Gastroesophageal sphincter (tissue), 4 donors: ENCODE measurements at places on chromosomes 6 and 20. TPM values are rescaled to one million over a fixed set of nuclear protein-coding genes. Genes with fewer than 3 reads are reported as not detected.

The ERGIC3 gene
- total RNA-seq: 129 TPM

The CHRNA4 gene
- not detected for total RNA-seq

GRCh38 chr6:35547676-35548075 is 35.0 kb upstream of the TULP1 start:
- no peak for ATAC-seq

DNA sequence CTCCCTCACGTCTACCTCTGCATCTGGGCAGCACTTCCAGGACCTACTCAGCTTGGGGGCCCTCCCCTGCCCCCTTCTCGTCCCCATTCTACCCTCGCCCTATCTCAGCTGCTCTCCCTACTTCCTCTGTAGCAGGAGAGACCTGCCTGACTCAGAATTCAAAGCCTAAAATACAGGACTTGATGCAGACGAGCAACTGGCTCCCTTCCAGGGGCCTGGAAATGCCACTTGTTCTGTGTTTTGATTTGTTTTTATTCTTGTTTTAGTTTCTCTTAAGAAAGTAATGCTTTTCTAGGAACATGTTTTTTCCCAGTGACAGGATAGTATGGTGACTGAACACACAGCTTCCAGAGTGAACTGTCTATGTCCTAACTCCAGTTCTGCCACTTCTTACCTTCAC is 320.4 kb upstream of the CDH4 start:
- no peak for ATAC-seq

GRCh38 chr6:152316024-152316423 is 321.1 kb downstream of the SYNE1 start:
- ATAC-seq: peak; percentile 78

- ATAC-seq: no peak
Measured at GRCh38 chr6:4864519-4864918, 88.3 kb downstream of the CDYL start.

The CNR1 gene
- 27.1 TPM for total RNA-seq

The DDX43 gene
- total RNA-seq: 0.62 TPM

DNA sequence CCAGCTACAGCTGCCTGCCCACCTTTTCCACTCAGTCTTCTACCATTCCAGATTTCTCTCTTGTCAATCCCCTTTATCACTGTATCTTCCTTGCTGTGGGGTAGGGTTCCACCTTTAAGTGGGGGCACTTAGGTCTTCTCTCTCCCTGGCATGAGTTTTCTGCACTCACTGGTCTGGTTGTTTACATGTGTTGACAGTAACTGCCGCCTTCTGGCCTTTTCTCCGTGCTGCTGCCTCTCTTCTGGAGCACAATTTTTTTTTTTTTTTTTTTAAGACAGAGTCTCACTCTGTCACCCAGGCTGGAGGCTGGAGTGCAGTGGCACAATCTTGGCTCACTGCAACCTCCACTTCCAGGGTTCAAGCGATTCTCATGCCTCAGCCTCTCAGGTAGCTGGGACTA is 12.0 kb downstream of the RNF114 start:
- ATAC-seq: no peak

DNA sequence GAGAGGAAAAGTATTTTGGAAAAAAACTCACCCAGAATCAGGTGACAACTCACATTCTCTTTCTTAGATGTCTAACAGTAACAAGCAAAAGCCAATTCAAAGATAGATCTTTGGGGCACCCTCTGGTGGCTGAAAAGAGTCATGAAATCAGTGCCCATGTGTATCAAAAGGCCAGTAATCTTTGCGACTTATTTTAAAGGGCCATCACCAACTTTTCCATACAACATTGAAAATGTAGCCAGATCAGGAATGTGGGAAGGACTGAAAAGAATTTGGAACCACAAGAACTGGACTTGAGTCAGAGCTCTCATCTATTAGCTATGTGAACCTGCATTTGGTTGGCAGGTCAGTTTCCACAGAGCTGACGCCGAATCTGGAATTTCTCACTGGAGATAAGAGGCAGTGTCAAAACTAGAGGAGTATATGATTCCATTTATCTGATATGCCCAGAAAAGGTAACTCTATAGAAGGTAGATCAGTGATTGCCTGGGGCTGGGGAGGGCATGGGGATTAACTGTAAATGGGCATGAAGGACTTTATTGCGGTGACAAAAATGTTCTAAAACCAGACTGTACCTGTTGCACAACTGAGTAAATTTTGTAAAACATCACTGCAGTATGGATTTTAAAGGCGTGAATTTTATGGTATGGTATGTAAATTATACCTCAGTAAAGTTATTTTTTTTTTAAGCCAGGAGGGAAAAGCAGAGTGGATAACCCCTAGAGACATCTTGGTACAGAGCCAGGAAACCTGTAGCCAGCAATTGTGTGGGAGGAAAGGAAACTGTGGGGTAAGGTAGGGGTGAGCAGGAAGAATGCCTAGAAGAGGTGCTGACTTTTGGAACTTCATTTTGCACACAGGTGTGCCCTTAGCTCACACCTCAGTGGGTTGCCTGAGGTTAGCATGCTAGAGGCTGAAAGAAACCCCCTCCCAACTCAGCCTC is 117.1 kb upstream of the ASF1A start:
- peak; percentile 36 for ATAC-seq

The MLIP gene
- total RNA-seq: 0.62 TPM

The SLC17A3 gene
- not detected for total RNA-seq

GRCh38 chr6:12543953-12544352 is 172.6 kb upstream of the PHACTR1 start:
- no peak for ATAC-seq

The PROKR2 gene
- total RNA-seq: not detected

DNA sequence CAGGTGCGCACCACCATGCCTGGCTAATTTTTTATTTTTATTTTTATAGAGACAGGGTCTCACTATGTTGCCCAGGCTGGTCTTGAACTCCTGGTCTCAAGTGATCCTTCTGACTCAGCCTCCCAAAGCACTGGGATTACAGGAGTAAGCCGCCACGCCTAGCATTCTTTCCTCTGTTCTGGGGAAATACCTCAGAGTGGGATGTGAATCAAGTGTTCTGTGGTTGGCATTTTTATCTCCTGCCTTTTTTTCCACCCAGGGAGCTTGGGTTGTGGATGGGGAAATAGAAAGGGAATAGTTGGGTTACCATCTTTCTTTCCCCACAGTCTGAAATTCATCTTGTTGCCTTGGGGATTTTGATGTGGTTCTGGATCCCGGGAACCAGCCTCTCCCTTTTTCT is 24.1 kb downstream of the TFAP2C start:
- ATAC-seq: no peak

- no peak for ATAC-seq
Measured at GRCh38 chr20:61340157-61340556, 88.1 kb downstream of the CDH4 start.

DNA sequence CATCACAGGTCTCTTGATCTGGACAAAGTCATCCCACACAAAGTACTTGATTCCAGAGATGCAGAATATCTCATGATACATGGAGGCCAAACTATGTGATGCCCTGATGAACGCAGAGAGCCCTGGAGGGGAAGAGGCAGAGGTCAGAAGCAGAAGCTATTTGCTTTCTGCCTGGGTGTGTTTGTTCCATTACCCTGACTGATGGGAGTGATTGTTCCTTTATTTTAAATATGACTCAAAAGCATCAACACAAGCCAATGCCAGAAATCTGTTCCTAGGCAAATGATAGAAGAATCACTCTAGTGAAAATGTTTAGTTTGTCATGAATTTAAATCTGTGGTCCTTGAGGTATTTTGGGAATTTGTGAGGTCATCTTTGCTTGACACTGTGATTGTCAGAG is 54.7 kb upstream of the GGTLC1 start:
- ATAC-seq: no peak

- ATAC-seq: peak; percentile 61
Measured at GRCh38 chr6:133741375-133741861, 147.5 kb upstream of the TCF21 start.

The EDN3 gene
- 9.7 TPM for total RNA-seq

GRCh38 chr20:8601542-8601912 is 467.4 kb upstream of the PLCB4 start:
- ATAC-seq: no peak

DNA sequence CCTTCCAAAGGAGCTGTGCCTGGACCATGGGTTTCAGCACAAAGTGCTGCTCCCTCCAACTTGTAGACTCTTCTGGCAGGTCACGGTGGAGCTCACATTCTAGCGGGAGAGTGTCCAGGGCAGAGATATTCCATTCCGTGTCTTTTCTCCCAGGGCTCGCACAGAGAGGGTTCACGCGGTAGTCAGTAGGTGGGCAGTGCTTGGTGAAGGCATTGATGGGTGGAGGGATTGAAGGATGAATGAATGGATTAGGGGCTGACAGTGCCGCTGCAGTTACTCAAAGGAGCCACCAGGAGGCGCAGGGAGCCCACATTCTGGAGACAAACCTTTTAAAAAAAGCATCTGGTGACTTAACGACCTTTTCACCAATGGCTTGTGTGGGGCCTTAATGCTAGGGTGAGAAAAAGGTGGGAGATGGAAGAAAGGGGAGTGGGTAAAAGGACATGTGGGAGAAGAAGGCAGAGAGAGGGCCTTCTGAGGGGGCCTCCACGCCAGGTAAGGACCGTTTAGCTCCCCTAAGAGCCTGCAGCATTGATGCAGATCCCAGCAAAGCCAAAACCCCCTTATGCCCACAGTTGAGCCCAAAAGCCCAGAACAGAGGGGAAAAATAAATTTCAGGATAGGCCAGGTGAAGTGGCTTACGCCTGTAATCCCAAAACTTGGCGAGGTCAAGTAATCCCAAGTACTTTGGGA is 17.5 kb upstream of the FAM110A start:
- peak; percentile 34 for ATAC-seq

GRCh38 chr6:82863781-82864180 is 201.9 kb downstream of the UBE3D start:
- no peak for ATAC-seq

- ATAC-seq: no peak
Measured at GRCh38 chr20:57170343-57170742, 96.1 kb downstream of the BMP7 start.

GRCh38 chr6:107244742-107245480 is 129.6 kb upstream of the BEND3 start:
- ATAC-seq: no peak

DNA sequence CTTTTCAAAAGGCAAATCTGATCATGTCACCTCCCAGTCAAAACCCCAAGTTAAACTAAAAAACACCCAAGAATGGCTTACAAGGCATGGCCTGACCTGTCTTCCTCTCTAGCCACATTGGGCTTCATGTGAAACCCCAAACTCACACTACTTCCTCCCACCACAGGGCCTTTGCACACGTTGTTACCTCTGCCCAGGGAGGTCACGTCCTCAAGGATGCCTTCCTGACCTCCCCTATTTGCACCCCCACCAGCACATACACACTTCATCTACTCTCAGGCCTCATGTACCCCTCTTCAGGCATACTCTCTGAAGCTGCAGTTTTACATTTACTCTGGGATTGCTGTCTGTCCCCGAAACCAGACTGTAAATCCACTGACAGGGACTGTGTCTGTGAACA is 6.1 kb downstream of the EZR start:
- no peak for ATAC-seq

DNA sequence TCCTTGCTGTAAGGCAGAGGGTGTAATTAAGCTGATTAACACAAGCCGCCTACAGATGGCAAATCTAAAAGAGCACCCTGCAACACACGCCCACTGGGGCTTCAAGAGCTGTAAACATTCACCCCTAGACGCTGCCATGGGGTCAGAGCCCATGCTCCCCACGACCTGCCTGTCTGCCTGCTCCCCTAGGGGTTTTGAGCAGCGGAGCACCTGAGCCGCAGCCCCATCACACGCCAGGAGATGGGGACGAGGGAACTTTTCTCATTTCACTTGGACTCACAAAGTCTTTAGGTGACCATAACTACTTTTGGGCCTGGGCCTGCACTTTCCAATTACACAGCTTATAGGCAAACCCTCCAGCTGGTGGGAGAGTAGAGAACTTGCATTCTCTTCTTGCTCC is 99.0 kb upstream of the SOX4 start:
- no peak for ATAC-seq

DNA sequence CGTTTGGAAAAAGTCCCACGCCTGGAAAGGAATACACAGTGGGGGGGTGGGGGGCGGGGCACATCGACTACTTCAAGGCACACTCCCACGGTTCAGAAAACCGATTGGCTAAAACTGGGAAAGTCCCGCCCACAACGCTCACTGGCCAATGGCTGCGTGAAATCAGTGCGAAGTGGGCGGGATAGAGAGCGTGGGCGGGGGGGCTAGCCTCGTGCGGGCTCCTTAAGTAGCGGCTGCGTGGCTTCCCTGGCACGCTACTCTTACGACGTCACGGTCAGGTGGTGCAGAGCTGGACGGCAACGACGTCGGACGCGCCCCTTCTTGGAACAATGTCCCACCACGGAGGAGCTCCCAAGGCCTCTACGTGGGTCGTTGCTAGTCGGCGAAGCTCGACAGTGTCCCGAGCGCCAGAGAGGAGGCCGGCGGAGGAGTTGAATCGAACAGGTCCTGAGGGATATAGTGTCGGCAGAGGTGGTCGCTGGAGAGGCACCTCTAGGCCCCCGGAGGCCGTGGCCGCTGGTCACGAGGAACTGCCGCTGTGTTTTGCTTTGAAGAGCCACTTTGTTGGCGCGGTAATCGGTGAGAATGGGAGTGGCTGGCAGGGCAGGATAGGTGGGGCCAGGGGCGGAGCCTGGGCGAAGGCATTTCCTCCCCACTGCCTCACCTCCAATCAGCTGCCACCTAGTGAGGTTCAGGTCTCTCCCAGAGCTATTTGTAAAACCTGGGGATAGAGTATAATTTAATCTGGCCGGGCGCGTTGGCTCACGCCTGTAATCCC is at the start of gene DDX43:
Gene DDX43 (plus strand): TSS at position 252 of the 778 bp plus-strand sequence. CDS start 78 bp downstream, at position 330.
- peak; percentile 87 for ATAC-seq

The SPINT4 gene
- not detected for total RNA-seq

- peak; percentile 86 for ATAC-seq
Measured at GRCh38 chr20:52191132-52191915, at the start of gene ZFP64. Gene ZFP64, minus strand, starts transcription at chr20:52191779. Its CDS starts 143 bp downstream, at chr20:52191636.

The CGAS gene
- total RNA-seq: 3.4 TPM

The REM1 gene
- 3.2 TPM for total RNA-seq

DNA sequence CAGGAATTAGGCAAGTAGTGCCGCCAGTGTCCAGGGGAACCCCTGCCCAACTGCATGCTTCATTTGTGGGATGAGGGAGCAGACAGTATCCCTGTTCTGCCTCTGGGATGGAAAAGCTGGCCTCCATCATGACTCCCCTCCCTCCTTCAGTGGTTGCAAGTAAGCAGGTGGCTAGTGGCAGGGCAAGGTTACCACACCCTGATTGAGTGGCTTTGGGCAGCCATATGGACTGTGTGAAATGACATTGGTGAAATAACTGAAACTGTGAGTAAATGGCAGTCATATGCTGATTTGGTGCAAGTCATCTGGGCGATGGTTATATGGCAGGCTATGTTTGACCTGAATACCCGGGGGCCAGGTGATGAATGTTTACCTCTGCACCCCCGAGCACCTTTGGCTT is 33.0 kb downstream of the HDDC2 start:
- ATAC-seq: no peak

The B3GAT2 gene
- not detected for total RNA-seq

- ATAC-seq: no peak
Measured at GRCh38 chr6:13425943-13426931, 61.2 kb downstream of the GFOD1 start.

GRCh38 chr20:23021541-23021940 is 13.6 kb upstream of the SSTR4 start:
- no peak for ATAC-seq

The FKBP1C gene
- 0.50 TPM for total RNA-seq
